Fibroblast of skin of back (primary cell): ENCODE measurements at places on chromosomes 4 and X.
A peak's percentile ranks its signal among the peaks of the same experiment; 100 is the strongest.

DNA sequence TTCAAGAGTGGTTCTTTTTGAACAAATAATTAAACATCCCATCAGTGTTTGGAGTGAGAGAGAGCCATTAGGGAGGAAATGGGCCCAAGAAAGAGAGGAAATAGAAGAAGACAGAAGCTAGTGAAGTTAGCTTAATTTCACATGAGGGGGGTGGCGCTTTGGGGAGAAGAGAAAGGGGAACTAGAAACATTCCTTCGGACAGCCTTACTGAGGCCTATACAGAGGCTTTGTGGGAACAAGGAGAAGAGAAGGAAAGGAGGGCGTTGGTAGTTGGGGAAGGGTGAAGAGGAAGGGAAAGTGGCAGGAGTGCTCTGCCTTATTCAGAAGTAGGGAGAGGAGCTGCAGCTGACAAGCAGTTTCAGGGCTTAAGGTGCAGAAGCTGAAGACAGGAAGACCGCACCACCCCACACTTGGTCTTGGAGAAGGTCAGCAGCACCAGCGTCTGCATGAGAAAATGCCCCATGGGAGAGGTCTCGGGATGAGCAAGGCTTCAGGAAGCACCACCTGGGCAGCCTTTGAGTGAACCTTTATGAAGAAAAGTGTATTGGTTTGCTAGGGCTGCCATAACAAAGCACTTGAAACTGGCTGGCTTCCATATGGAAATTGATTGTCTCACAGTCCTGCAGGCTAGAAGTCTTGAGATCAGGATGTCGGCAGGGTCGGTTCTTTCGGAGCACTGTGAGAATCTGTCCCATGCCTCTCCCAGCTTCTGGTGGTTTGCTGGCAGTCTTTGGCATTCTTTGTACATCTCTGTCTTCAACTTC, 85.1 kb downstream of the KIT start:
- no peak for DNase-seq

GRCh38 chrX:13220916-13221315, 98.9 kb downstream of the ATXN3L start:
- no peak for DNase-seq

DNA sequence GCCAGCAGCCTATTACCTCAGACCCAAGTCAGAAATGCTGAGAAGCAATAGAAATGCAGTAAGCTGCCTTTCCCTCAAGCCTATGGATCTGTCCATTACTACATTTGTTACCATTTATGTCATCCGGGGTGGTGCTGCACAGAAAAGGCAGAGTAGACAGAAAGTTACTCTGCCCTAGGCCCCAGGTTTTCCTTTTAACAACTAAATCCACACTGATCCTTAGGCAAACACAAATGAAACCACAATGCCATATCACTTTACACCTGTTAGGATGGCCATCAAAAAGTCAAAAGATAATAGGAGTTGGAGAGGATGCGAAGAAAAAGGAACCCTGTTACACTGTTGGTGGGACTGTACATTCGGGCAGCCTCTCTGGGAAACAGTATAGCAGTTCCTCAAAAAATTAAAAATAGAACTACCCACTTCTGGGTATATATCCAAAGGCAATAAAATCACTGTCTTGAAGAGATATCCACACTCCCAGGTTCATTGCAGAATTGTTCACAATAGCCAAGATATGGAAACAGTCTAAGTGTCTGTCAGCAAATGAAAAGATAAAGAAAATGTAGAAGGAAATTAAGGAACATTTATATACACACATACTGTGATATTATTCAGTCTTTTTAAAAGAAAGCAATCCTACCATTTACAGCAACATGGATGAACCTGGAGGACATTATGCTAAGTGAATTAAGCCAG, 186.3 kb downstream of the NWD2 start:
- DNase-seq, result no peak

DNA sequence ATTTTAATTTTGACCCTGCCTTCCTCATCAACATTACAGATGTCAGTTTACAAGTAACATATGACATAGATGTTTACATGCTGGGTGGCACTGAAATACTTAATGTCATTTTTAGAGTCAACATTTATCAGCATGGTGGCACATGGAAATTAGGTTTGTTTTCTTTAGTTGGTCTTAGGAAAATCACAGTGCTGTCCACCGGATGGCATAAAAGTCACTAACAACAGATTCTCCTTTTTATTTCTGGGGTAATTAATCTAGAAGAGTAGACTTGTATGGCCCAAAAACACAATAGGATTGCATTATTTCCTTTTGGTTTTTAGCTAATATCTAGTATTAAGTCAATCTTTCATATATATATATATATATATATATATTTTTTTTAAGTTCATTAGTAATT, 88.6 kb upstream of the HHIP start:
- peak; percentile 16 for DNase-seq

DNA sequence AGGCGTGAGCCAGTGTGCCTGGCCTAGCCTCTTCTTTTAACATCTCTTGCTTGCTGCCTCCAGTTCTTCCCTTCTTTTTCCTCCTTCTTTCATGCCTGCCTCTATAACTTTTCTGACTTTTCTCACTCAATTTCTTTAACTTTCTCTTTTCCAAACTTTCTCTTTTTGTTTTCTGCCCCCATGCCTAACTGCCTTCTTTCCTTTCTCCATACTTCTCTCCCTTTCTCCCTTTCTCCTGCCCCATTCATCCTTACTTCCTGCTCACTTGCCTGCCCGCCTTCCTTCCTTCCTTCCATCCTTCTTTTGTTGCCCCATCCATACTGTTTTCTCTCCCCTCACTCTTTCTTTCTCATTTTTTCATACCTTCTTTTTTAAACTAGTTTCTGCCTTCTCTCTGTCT, 105.2 kb downstream of the RBMX2 start:
- no peak for DNase-seq

GRCh38 chr4:4762909-4763821, 96.3 kb upstream of the MSX1 start:
- peak; percentile 67 for DNase-seq

DNA sequence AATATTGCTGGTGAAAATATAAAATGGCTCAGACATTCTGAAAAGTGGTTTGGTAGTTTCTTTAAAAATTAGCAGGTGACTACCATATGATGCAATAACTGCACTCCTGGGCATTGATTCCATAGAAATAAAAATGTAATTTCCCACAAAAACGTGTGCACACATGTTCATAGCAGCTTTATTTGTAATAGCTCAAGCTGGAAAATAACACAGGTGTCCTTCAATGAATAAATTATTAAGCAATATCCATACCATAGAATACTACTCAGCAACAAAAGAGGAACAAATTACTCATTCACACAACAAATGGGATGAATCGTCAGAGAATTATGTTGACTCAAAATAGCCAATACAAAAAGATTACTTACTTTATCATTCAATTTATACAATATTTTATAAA, 893.7 kb upstream of the SLIT2 start:
- DNase-seq, result peak; percentile 14

DNA sequence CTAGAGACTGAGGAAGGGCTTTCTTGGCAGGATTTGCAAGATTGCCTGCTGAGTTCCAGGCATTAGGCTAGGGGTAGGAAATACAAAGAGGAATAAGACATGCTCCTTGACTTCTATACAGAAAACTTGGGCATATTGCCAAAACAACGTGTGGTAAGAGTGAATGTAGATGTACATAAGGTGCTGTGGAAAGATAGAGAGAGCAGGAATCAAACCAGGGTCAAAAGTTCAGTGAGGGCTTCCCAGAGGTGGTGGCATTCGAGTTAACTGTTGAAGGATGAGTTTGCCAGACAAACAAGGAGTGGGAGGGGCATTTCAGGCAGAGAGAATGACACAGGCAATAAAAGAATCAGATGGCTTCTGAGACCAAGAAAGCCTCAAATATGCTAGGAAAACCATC, 187.9 kb downstream of the KDR start:
- no peak for DNase-seq

GRCh38 chr4:150211016-150211415, 132.8 kb downstream of the DCLK2 start:
- DNase-seq, result no peak

- no peak for DNase-seq
These were observed 354.9 kb downstream of the CAMK2D start for GRCh38 chr4:113406723-113407016.

DNA sequence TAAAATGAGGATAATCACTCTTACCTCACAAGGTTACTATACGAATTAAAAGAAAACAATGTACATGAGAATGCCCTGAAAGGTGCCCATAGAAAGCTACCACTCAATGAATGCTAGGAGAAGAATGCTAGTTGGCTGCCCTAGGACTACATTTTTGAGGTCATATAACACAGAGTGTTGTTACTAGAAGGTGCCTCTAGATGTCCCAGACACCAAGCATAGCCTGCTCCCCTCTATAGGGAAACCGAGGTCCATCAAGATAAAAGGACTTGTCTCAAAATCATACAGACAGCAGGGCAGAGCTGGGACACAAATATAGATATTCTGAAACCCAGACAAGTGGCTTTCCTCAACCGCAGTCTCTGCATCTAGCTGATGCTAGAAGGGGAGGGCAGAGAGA, 147.0 kb upstream of the ARHGEF9 start:
- no peak for DNase-seq

DNA sequence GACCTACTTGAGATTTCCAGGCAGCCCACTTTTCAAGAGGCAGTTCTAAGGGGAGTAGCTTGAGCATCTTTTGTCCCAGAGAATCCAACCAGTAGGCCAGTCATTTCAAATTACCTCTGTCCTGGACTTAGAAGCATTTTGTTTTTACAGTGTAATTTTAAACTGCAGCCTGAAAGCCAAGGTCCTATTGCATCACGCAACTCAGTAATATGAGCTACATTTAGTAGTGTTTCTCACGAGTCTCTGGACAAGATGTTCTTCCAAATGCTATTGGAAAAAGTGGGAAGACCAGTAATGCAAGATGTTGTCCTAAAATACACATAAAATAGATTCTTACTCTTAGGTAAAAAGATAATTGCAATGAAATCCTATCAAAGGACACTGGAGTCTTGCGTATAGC, 182.5 kb upstream of the ARX start:
- no peak for DNase-seq

DNA sequence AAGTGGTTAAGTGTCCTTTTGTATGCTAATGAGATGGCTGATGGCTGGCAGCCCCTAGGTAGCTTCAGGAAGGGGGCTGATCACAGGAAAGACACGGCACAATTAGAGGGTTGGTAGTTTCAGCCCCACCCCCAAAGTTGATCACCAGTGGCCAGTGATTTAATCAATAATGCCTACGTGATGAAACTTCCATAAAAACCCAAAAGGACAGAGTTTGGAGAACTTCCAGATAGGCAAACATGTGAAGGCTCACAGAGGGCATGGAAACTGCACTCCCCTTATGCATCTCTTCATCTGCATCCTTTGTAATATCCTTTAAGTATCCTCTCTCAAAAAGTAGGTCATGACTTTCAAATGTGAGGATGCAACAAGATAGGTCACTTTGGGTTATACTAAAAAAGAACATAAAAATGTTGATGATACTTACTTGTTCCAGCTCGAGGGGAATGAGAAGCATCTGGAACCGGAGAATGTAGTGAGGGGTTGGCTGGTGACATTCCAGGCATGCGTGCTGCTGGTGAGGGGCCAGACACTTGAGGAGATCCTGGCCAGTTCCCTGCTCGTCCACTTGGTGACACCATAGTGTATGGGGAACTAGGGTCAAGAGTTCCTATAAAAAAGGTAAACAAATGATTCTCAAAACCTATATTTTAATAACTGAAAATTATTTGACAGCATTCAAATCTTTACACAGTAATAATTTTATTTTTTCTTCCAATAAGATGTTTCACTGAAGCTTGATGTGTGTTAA, 16.7 kb upstream of the CXorf38 start:
- DNase-seq, result peak; percentile 53

GRCh38 chr4:130675266-130675665, 1579.3 kb downstream of the C4orf33 start:
- no peak for DNase-seq

GRCh38 chr4:119005928-119006460, 117.3 kb downstream of the SYNPO2 start:
- no peak for DNase-seq

GRCh38 chr4:5447755-5448154, 260.6 kb downstream of the EVC2 start:
- no peak for DNase-seq

DNA sequence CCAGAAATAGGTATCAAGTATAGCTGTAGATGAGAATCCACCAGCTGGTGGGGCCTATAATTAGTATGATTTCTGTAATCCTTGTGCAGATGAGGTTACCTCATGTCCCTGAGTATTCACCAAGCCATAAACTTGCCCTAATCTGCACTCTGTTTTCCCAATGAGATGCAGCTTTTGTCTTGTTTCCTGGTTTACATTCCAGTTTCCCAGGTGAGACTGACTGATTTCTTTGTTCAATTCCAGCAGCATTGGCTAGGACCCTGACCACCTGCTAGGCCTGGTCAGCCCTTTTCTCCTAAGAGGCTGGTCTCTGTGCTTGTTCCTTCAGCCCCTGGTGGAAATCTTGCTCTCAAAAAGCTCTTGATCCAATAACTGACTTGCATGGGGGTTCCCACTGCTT, 44.6 kb downstream of the GABRB1 start:
- no peak for DNase-seq

- DNase-seq, result no peak
These were observed 9.1 kb downstream of the RPGR start for GRCh38 chrX:38318196-38318595.

- no peak for DNase-seq
These were observed 25.4 kb upstream of the ARSD start for GRCh38 chrX:2954541-2954940.
